ENCODE measurements at places on chromosomes 3 and 15. TPM values are rescaled to one million over a fixed set of nuclear protein-coding genes. Genes with fewer than 3 reads are reported as not detected.

RHOV gene
- 8.9 TPM for total RNA-seq

TYRO3 gene
- 10.3 TPM for total RNA-seq

IL12A gene
- total RNA-seq, result 0.74 TPM

MESP1 gene
- 2.0 TPM for total RNA-seq

Measured in temporal lobe (tissue), 4 donors.